ENCODE measurements at places on chromosomes 12 and 14.
A peak's percentile ranks its signal among the peaks of the same experiment; 100 is the strongest.

GRCh38 chr12:114316076-114316475 is 89.9 kb downstream of the TBX5 start:
- DNase-seq, result no peak

- DNase-seq, result no peak
Observed at GRCh38 chr12:32828120-32828519, 68.5 kb downstream of the PKP2 start.

DNA sequence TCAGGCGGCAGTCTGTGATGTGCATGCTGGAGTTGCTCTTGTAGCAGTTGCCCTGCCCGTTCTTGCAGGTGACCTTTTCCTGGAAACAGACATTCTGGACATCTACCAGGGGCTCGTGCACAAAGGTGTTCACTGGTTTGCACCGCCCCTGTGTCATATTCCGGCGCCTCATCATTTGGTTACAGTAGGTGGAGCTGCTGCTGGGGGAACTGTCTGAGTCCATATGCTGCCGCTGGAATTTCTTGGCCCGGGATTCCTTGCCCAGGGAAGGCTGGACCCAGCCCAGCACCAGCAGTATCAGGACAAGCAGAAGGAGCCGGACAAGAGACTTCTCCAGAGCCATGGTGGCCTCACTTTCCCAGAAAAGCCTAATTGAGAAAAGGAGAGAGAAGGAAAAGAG is 918 bp downstream of the RNASE1 start:
- DNase-seq, result no peak

DNA sequence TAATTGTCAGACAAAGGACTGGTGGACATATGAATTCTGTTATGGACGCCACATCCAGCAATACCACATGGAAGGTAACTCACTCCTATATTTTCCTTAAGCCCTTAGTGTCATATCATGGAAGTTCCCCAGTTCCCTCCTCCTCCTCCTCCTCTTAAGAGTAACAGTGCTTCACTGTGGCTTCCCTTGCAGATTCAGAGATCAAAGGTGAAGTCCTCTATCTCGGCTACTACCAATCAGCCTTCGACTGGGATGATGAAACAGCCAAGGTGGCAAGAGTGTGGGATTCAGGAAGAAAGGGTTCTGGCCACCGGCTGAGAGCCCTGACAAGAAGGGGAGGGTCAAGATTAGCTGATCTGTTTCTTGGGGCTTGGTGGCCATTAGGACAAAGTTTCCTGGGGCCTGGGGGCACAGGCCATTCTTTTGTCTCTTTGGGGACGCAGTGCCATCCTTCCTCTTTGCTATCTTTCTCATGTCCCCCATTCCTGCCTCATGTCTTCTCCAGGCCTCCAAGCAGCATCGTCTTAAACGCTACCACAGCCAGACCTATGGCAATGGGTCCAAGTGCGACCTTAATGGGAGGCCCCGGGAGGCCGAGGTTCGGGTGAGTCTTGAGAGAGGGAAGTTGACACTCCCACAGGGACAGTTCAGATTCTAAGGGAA is 2.0 kb downstream of the OS9 start:
- no peak for DNase-seq

- DNase-seq, result no peak
Observed at GRCh38 chr12:122793685-122794106, 19.3 kb downstream of the CCDC62 start.

- no peak for DNase-seq
Observed at GRCh38 chr14:32208490-32208889, 5.4 kb upstream of the RNU6-8 start.

GRCh38 chr12:3602488-3602887 is 111.5 kb downstream of the PRMT8 start:
- DNase-seq, result no peak

GRCh38 chr14:101808020-101808641 is 46.6 kb downstream of the PPP2R5C start:
- DNase-seq, result no peak

- peak; percentile 9 for DNase-seq
Observed at GRCh38 chr12:83826112-83826511, 1086.5 kb downstream of the SLC6A15 start.

DNA sequence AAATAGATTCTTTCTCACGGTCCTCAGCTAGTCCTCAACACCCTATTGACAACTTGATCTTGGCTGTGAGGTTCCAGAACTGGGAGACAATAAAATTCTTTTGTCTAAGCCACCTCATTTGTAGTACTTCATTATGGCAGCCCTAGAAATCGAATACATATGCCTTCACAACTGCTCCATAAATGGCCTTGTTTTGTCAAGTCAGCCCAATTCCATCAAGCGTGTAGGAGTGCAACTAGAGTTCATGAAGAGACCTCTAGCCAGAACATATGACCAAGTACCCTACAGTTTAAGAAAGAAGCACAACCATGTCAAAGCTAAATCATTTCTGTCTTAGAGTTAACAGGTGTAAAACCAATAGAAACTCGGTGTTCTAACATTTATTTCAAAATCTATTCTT is 45.0 kb upstream of the PLEKHA5 start:
- DNase-seq, result no peak

DNA sequence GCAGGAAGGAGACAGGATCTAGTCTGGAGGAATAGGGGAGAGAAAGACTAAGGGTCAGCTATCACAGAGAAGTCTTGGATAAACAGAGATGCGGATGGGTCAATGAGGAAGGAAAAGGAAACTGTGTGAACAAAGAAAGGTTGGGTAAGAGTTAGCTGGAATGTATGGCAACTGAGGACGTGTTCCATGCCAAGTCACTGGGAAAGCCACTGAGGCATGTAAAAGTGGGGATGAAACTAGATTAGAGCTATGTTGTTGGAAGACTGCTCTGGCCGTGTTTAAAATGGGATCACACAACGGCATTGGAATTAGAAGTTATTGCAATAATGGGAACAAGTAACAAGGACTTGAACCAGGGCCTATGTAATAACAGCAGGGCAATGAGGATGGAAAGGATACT is 3.9 kb upstream of the NR2C1 start:
- no peak for DNase-seq

- DNase-seq, result no peak
Observed at GRCh38 chr12:49231878-49232655, 32.8 kb upstream of the TUBA1C start.

DNA sequence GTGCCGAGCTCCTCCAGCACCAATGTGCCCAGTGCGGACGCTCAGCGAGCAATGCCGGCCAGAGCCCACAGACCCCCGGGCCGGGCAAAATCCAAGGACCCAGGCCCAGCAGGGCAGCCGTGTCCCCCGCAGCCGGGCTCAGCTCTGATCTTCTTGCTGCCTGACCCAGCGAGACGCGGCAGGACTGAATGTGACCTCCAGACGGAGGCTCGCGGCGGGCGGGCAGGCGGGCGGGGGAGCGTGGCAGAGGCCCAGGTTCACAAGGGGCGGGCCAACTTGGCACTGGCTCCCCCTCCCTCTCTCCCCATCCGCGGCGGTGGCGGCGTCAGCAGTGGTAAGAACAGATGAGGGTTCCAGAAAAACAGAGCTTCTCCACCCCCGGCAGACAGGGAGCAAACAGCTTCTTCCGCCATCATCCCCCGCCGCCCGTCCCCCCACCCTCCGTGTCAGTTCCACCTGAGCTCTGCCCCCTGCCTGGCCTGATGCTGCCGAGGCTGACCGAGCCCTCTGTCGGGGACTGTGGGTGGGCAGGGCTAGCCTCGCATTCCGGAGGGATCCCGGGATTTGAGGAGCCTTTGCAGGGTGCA is 94.3 kb downstream of the RFLNA start:
- DNase-seq, result peak; percentile 17

GRCh38 chr12:46377678-46378077 is 5.1 kb upstream of the SLC38A2 start:
- DNase-seq, result no peak
